Temporal lobe (tissue), 4 donors: ENCODE measurements at places on chromosomes 7 and 10. TPM values are rescaled to one million over a fixed set of nuclear protein-coding genes. Genes with fewer than 3 reads are reported as not detected.

Gene RBM20
- total RNA-seq, result 0.74 TPM

Gene ZNF239
- total RNA-seq, result 16.5 TPM

Gene LBX1
- not detected for total RNA-seq

Gene SUN3
- total RNA-seq, result not detected

Gene AGR2
- total RNA-seq, result 0.49 TPM

Gene TYW1B
- 2.7 TPM for total RNA-seq

Gene CADPS2
- total RNA-seq, result 3.2 TPM

Gene ADAM8
- 0.98 TPM for total RNA-seq

Gene KIN
- total RNA-seq, result 8.1 TPM

Gene NME8
- total RNA-seq, result not detected

Gene HOXA4
- not detected for total RNA-seq

Gene CYP2W1
- total RNA-seq, result not detected

Gene ADAP1
- 32.0 TPM for total RNA-seq

Gene ITPRID1
- total RNA-seq, result 1.5 TPM

Gene RBP3
- total RNA-seq, result not detected

Gene GRID2IP
- total RNA-seq, result 0.74 TPM

Gene ITGA8
- 3.2 TPM for total RNA-seq

Gene NODAL
- total RNA-seq, result 2.0 TPM

Gene PSD
- 99.6 TPM for total RNA-seq

Gene SMARCD3
- total RNA-seq, result 85.1 TPM

Gene OPN4
- total RNA-seq, result not detected

Gene RNF133
- 0.25 TPM for total RNA-seq

Gene CBX3
- total RNA-seq, result 166 TPM

Gene GCK
- 3.9 TPM for total RNA-seq

Gene ASB10
- total RNA-seq, result not detected

Gene OR2A12
- total RNA-seq, result not detected

Gene KNDC1
- 9.8 TPM for total RNA-seq

Gene TMEM139
- total RNA-seq, result not detected

Gene SRRT
- 30.7 TPM for total RNA-seq

Gene ZNF487
- 12.5 TPM for total RNA-seq

Gene AOC1
- not detected for total RNA-seq

Gene PALD1
- 4.9 TPM for total RNA-seq

Gene SEMA3A
- total RNA-seq, result 29.5 TPM

Gene DNAJC9
- 44.5 TPM for total RNA-seq

Gene PITX3
- not detected for total RNA-seq

Gene AKR1D1
- total RNA-seq, result not detected

Gene GRM8
- total RNA-seq, result 2.2 TPM

Gene GIMAP4
- total RNA-seq, result 4.7 TPM

Gene PAPSS2
- 3.0 TPM for total RNA-seq

Gene GHRHR
- 2.2 TPM for total RNA-seq

Gene NKX1-2
- total RNA-seq, result 0.25 TPM

Gene CXCL12
- total RNA-seq, result 15.0 TPM
